ENCODE measurements at places on chromosomes 13 and 19.

DNA sequence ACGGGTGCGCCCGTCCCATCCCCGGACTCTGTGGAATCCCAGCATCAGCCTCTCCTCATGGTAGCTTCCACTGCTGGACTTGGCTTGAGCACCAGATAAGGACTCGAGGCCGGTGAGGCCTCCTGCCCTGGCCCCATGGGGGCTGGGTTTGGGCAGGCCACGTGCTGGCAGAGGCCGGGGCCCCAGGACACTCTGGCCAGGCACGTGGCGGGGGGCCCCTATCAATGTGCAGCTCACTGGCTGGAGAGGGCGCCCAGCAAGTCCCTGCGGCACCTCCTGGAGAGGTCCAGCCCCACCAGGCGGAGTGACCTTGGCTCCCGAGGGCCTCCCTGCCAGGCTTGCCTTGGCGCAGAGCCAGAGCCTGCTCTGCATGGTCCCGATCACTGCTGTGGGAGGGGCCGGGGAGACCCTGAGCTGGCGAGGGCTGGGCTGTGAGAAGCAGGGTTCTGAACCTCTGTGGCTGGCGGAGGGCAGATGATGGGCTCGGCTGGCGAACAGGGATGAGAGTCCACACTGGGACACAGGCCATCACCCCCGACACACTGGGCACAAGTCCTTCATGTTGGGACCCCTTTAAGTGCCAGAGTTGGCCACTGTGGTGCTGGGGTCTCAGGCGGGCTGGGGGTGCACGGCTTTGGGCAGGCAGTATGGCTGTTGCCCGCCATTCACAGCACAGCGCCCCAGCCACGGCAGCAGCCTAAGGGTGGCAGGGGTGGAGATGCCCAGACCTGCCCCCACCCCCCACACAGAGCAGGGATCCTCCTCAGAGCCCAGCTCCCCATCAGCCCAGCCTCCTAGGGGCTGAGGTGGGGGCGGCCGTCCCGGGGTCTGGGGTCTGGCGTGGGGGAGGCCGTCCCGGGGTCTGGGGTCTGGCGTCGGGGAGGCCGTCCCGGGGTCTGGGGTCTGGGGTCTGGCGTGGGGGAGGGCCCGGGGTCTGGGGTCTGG, 19.1 kb downstream of the CEBPG start:
- no peak for DNase-seq

GRCh38 chr13:45595965-45596364, 19.6 kb downstream of the ERICH6B start:
- no peak for DNase-seq

DNA sequence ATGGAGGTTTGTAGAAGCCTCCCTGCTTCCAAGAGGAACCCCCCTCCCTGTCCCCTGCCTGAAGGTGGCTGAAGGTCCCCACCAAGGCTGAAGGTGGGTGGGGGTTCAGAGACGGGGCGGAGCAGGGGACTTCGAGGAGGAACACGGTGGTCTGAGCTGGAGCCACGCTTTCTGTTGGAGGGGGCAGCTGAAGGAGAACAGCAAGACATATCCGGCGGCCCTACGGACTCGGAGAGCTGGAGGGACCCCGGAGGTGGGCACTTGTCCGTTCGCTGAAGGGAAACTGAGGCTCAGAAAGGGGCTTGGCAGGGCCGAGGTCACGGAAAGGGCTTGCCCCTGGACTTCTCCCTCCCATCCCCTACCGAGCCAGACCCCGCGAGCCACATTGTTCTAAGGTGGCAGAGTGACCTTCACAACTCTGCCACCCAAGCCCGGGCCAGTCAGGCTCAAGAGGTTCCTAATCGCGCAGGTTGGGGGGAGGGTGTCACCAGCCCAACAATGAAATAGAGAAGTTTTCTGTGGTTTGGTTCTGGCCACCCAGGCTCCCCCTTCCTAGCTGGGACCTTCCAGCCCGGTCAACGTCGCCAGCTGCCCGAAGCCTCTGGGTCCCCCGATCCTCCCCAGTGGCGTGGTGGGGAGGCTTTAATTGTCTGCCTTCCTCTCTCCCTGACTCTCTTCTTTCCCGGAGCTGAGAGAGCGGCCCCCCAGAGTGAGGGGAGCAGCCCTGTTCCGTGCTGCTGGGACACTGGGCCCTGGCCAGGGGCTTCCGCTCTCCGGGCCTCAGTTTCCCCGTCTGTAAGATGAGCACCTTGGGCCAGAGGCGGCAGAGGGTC, 15.5 kb upstream of the KCNN1 start:
- no peak for DNase-seq

DNA sequence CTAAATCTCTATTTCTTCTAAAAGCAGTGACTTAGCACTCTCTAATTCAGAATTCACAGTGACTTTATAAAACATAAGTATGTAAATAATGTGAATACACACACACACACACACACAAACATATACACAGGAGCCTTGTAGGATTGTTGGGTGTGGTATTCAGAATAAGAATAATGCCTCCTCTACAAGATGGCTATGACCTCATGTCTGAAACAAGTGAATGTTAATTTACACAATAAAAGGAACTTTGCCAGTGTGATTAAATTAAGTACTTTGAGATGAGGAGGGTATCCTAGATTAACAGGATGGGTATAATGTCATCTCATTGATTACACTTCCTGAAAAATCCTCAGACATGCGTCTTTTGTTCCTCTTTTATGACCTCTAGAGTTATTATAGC, 234.6 kb downstream of the SLITRK6 start:
- no peak for DNase-seq

DNA sequence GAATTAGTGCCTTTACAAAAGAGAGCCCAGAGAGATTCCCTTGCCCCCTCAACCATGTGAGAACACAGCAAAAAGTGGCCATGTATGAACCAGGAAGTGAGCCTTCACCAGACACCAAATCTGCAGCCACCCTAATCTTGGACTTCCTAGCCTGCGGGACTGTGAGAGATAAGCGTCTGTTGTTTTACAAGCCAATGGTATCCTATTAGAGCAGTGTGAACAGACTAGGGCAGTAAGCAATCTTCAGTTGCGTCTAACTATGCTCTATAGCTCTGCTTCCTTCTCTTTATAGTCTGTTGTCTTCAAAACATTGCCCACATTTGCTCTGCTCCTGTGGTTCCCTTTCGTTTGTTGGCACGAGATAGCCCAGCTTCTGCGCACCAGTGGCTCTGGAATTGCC, 109.5 kb upstream of the FNDC3A start:
- DNase-seq, result no peak

DNA sequence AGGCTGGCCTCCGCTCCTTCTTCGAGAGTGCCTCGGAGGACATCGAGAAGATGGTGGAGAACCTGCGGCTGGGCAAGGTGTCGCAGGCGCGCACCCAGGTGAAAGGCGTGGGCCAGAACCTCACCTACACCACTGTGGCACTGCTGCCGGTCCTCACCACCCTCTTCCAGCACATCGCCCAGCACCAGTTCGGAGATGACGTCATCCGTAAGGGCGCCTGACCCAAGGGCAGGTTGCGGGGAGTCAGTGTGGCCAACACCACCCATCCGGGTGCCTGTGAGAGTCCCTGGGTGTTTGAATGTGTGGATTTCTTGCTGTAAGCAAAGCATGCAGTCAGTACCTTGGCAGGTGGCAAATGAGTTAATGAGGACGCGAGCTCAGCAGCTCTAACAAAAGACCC, 78.8 kb downstream of the RYR1 start:
- DNase-seq, result no peak

- DNase-seq, result no peak
Observed at GRCh38 chr13:81639984-81640582, 1299.2 kb upstream of the SPRY2 start.

- no peak for DNase-seq
Observed at GRCh38 chr13:48253849-48254248, 20.8 kb downstream of the ITM2B start.

- no peak for DNase-seq
Observed at GRCh38 chr19:49417088-49417487, 6.2 kb downstream of the PTH2 start.

GRCh38 chr19:16031872-16032200, 44.5 kb upstream of the TPM4 start:
- DNase-seq, result no peak

GRCh38 chr13:51719394-51719793, 84.6 kb downstream of the DHRS12 start:
- no peak for DNase-seq

GRCh38 chr13:45226024-45226423, 25.2 kb upstream of the KCTD4 start:
- no peak for DNase-seq

GRCh38 chr13:33640832-33641231, 177.1 kb upstream of the RFC3 start:
- DNase-seq, result no peak

- peak; percentile 13 for DNase-seq
Observed at GRCh38 chr13:114130837-114131582, 1.4 kb downstream of the RASA3 start.

DNA sequence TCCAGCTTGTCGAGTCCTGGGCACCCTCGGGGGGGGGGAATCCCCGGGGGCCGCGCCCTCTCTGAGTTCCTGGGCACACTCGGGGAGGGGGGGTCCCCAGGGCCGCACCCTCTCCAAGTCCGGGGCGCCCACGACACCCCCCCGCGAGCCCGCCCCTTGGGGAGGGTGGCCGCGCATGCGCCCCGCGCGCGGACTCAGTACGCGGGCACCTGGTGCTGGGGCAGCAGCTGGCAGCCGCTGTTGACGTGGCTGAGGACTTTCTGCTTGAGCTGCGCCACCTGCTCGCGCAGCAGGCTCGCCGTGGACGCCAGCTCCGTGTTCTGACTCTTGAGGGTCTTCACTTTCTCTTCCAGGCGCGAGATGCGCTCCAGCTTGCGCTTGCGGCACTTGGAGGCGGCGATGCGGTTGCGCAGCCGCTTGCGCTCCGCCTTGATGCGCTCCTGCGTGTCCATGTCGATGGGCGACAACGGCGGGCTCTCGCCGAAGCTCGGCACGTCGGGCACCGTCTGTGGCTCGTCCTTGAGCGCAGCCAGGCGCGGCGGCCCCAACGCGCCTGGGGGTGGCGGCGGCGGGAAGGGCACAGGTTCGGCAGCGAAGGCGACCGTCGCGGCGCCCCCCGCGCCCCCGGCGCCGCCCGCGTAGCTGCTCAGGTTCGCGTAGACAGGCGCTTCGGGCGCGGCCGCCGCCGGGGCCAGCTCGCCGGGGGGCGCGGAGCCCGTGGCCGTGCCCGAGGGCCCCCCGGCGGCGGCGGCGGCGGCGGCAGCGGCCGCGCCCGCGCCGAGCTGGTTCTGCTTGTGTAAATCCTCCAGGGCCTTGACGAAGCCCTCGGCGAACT, 958 bp downstream of the JUND start:
- DNase-seq, result peak; percentile 28

GRCh38 chr19:4445963-4446703, 11.5 kb downstream of the UBXN6 start:
- no peak for DNase-seq

DNA sequence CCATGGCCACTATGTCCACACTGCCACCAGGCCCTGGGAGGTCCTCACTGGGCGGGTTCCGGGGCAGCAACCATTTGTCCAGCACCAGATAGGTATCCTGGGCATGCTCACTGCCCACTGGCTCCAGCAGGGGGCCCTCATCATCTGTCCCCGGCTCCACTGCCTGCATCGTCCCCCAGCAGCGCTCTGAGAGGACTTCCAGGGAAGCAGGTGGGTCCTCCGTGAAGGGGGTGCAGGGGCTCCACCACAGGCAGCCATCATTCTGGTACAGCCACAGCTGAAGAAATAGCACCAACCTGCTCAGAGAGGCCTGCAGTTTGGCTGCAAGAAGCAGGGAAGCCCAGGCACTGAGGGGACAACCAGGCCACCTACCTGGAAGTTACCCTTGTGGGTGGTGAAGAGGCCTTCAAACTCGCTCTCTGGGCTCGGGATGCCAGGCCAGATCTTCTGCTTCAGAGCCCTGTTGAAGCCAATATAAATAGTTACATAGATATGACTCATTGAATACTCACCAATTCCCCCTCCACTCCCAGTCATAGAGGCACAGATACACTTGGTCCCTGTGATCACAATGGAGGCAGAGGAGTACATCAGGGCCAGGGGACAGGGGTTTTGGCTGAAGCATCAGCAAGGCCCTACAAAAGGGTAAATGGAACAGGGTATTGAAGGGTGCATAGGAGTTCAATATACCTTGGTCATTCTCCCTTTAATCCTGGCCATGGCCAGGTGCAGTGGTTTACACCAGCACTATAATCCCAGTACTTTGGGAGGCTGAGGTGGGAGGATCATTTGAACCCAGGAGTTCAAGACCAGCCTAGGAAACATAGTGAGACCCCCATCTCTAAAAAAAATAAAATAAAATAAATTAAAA, 4.1 kb downstream of the SWSAP1 start:
- DNase-seq, result no peak

DNA sequence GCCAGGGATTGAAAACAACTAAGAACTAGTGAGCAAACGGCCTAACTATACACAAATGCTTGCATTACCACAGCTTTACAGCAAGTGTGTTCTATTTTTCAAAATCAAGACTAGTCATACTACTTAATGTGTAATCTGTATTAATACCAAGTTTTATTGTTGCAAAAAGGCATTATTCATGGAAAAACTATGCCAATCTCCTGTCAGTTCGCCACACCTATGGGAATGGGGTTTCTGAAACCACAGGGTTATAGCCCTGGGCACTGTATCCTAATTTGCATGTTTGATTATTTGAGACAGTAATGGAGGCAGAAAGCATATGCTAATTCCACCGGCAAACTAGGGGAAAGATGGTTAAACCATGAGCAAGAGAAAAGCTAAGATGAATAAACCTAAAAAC, 14.3 kb downstream of the GAS6 start:
- DNase-seq, result no peak

DNA sequence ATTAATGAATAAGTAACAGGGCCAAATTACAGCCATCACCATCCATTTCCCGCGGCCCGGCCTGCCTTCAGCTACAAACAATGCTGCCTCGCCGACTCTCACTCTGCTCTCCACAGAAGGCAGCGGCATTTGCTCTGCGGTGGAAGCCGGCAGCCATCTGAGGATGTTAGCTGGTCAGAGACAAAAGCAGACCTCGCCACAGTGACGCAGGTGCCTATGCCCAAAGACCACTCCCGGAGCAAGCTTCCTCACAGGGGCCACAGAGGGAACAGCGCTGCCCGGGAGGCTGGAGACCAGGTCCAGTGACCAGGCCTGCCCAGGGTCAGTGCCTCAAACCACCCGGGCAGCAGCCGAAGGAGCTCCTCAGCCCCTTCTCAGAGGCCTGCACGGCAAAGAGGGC, 16.4 kb downstream of the PEPD start:
- no peak for DNase-seq

- DNase-seq, result no peak
Observed at GRCh38 chr13:32446773-32447465, 19.0 kb upstream of the N4BP2L1 start.

DNA sequence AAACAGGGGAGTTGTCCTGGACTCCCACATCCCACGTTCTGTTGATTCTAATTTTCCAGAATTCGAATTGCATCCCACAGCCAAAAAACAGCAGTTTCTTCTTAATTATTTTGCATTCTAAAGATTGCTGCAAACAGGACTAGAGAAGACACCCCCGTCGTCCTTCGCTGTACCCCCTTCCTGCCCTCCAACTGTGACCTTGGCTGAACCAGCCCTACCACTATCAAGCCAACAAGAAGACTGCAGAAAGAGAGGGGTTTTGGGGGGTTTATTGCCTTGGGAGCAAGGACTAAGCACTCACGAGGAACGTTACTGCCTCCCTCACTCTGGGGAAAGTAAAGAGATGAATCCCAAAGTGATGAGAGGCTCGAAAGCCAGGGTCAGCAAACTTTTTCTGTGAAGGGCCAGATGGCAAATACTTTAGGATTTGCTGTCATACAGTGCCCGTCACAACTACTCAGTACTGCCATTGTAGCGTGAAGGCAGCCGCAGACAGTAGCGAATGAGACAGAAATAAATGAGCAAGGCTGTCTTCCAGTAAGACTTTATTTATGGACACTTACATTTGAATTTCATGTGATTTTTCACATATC, 32.5 kb upstream of the KATNAL1 start:
- DNase-seq, result no peak

- no peak for DNase-seq
Observed at GRCh38 chr19:18264971-18265540, 9.2 kb downstream of the IQCN start.

- no peak for DNase-seq
Observed at GRCh38 chr19:10019246-10019645, 6.0 kb downstream of the RDH8 start.

Measured in NCI-H2029 treated with DMSO at 0.1 percent for 48 hours (cell line).